ENCODE measurements at places on chromosomes 2 and 18.

DNA sequence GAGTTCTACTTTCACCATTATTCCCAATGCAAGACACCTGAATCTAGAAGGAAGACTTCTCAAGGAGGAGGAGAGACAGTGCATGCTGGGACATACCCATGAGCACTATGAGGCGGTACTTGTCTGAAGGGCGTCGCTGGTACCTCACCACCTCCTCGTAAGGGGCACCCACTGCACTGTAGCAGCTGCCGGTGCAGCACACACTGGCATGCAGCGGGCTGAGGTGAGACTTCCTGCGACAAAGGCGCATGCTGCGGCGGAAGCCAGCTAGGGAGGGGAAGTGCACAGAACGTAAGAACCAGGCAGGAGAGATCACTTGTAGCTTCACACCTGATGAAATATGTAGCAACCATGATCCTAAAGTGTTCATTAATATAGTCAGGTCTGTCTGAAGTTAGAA is 12.8 kb upstream of the TMEM237 start:
- peaks cover 14% of the 10 kb centered on the region for H3K27me3 ChIP-seq
- no peak overlapping the region for H3K4me3 ChIP-seq
- no peaks in the 10 kb centered on the region for H3K36me3 ChIP-seq
- no peak overlapping the region for H3K27ac ChIP-seq
- DNase-seq = no peak

GRCh38 chr2:15631883-15632282 is 40.2 kb downstream of the DDX1 start:
- no peaks in the 10 kb centered on the region for H3K27me3 ChIP-seq
- no peaks in the 10 kb centered on the region for H3K4me1 ChIP-seq
- H3K36me3 ChIP-seq = peaks cover 46% of the 10 kb centered on the region
- no peak for DNase-seq
- no peak overlapping the region for H3K27ac ChIP-seq

- no peak overlapping the region for H3K4me3 ChIP-seq
- no peak for DNase-seq
- H3K27ac ChIP-seq = no peak overlapping the region
- no peaks in the 10 kb centered on the region for H3K36me3 ChIP-seq
- peaks cover 8% of the 10 kb centered on the region for H3K27me3 ChIP-seq
Observed at GRCh38 chr2:142980246-142981068, 103.0 kb downstream of the KYNU start.

GRCh38 chr18:57243624-57244179 is 96.8 kb downstream of the BOD1L2 start:
- no peaks in the 10 kb centered on the region for H3K4me1 ChIP-seq
- H3K4me3 ChIP-seq = no peak overlapping the region
- no peaks in the 10 kb centered on the region for H3K36me3 ChIP-seq
- H3K27ac ChIP-seq = no peak overlapping the region
- H3K27me3 ChIP-seq = peaks cover 5% of the 10 kb centered on the region

GRCh38 chr2:57906152-57906732 is 140.4 kb upstream of the VRK2 start:
- H3K36me3 ChIP-seq = peaks cover 2% of the 10 kb centered on the region
- no peak overlapping the region for H3K27ac ChIP-seq
- DNase-seq = no peak

DNA sequence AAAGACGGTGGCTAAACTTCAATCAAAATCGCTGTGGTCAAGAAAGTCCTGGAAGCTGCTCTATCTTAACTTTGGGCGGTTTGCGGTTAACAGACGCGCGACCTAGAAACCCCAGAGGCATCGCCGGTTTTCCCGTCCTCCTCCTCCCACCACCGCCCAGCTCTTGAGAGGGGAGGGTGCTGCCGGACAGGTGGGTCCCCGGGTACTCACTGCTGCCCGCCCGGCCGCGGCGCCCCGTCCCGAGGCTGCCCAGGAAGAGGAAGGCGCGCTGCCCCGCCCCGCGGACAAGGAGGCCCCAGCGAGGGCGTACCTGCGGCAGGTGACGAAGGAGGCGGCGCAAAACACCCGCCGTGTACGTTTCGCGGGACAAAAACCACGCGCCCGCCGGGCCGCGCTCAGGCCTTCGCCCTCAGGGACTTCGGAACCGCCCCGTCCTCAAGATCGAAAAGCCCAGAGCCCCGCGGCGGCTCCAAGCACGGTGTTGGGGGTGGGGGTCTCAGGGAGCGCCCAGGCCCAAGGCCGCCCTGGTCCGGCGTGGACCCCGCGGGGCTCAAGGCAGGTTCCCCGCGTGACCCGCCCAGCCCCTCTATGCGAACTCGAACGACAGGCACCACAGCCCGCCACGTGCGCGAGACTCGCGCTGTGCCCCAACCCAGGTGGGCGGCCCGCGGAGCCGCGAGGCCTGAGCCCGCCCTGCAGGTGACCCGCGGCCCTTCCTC is at the start of gene SH3YL1:
TSS of gene SH3YL1 (minus strand) at position 259 of the 719 bp plus-strand sequence. CDS start at position 211, 48 bp downstream.
- peak; percentile 64 for DNase-seq
- peak within 1 kb of the TSS; percentile 95 for H3K27ac ChIP-seq
- H3K4me3 ChIP-seq = peak within 1 kb of the TSS; percentile 92
- H3K4me1 ChIP-seq = peaks cover 34% of the 10 kb centered on the region
- no peaks in the 10 kb centered on the region for H3K27me3 ChIP-seq
- peaks cover 14% of the 10 kb centered on the region for H3K36me3 ChIP-seq

DNA sequence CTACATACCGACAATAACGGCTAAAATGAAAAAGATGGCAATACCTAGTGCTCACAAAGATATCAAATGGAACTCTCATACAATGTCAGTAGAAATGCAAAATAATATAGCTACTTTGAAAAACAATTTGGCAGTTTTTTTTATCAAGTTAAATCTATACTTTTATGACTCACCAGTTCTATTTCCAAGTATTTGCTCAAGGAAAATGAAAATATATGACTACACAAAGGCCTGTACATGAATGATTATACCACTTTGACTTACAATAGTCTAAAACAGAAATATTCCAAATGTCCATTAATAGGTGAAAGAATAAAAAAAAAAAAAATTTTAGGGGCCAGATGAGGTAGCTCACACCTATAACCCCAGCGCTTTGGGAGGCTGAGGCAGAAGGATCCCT is 219.8 kb downstream of the ZRANB3 start:
- no peaks in the 10 kb centered on the region for H3K4me1 ChIP-seq
- no peak overlapping the region for H3K27ac ChIP-seq
- DNase-seq = no peak
- H3K4me3 ChIP-seq = no peak overlapping the region
- H3K36me3 ChIP-seq = peaks cover 2% of the 10 kb centered on the region

Measured in activated CD8-positive, alpha-beta T cell treated with anti-CD3 and anti-CD28 coated beads, Interleukin-2, amount 10 ng/mL, durations not matched to agents 7 days and 5 days (primary cell).